ENCODE measurements at places on chromosomes 3 and 15.

DNA sequence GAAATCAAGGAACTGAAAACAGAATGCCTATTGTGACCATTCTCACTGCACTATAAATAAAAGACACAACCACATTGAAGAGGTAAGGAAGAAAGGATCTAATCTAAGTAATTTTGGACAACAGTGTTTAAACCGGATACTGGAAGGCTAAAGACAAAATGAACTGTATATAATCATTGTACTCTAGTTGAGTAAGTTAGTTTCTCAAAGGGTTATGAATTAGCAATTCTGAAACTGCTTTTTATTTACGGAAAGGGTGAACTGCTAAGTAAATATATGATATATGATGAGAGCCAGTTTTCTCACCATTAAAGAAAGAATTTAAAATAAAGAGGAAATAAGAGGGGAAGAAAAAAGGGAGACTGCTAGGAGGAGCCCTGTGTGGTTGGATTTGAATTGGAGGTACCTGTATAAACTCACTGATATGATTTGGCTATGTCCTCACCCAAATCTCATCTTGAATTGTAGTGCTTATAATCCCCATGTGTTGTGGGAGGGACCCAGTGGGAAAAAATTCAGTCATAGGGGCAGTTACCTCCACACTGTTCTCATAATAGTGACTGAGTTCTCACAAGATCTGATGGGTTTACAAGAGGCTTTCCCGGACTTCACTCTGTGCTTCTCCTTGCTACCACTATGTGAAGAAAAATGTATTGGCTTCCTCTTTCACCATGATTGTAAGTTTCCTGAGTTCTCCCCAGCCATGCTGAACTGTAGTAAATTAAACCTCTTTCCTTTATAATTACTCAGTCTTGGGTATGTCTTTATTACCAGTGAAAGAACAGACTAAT is 607.7 kb downstream of the PYDC2 start:
- no peaks in the 10 kb centered on the region for H3K4me1 ChIP-seq
- no peak overlapping the region for H3K27ac ChIP-seq
- no peaks in the 10 kb centered on the region for H3K27me3 ChIP-seq
- H3K4me3 ChIP-seq, result no peak overlapping the region
- no peaks in the 10 kb centered on the region for H3K36me3 ChIP-seq
- DNase-seq, result no peak

GRCh38 chr15:60745469-60746061 is 266.6 kb upstream of the ICE2 start:
- DNase-seq, result no peak
- H3K27me3 ChIP-seq, result no peaks in the 10 kb centered on the region
- no peaks in the 10 kb centered on the region for H3K4me1 ChIP-seq
- no peak overlapping the region for H3K4me3 ChIP-seq

DNA sequence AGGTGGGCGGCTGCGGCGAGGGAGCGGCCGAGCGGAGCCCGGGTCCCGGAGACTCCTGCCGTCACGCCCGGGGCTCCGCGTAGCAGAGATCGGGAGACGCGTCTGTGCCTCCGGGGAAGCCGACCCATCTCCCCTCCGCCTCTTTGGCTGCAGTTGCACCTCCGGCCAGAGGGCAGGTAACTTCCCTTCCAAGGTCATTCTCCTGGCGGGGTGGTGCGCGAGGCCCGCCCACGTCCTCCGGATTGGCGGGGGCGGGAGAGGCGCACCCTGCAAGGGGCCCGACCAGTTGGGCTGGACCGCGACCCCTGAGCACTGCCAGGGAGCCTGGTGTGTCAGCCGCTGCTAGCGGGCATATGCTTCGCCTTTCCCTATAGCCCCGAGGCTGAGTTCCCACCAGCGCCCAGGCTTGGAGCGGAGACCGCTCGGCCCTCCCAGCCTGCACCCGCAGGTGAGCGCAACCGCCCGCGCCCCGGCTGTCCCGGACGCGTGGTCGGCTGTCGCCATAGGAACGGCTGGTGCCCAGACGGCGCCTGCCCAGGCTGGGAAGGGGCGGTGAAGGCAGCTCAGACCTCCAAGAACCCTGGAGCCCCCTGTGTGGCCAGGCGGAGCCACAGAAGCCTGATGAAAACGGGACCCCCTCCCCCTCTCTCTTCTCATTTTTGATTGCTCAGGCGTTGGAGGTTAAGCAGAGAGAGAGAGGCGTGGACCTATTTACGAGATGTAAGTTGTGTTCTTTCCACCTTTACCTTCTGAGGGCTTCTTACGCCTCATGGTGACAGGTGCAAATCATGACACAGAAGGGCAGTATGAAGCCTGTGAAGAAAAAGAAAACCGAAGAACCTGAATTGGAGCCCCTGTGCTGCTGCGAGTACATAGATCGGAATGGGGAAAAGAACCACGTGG is 453 bp downstream of the ZDHHC23 start:
- H3K27me3 ChIP-seq, result peaks cover 37% of the 10 kb centered on the region
- no peaks in the 10 kb centered on the region for H3K36me3 ChIP-seq
- no peaks in the 10 kb centered on the region for H3K4me1 ChIP-seq
- no peak overlapping the region for H3K27ac ChIP-seq

DNA sequence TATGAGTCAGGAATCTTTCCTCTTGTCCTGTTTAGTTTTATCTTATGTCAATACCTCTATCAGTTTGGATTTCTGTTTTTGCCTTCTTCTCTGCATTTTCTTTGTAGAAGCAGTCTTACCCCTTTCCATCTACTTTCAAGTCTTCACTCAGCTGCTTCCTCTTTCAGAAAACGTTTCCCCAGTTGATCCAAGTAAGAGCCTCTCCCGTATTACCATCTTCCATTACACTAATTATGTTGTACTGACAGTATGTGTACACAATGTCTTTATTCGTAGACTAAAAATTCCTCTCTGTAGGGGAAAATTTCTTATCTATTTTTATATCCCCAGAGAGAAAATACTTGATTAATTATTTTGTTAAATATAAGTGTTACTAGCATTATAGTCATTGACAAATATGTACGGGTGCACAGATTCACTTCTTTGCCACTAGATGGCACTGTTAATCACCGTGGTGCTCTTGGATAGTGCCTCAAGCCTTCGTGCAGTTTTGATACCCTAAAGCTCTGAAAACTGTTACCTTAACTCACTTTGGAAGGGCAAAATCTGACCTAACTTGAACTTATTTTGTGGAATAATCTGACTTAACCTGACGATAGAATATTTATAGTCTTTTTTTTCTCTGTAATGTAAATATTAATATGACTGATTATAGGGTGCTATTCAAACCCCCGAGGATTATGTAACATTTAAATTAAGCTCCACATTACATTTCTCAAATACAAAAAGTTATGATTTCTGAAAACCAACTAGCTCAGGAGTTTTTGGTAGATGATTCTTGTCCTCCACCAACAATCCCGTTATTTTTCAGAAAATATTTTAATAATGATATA is 74.2 kb upstream of the POU1F1 start:
- H3K27me3 ChIP-seq, result no peaks in the 10 kb centered on the region
- no peak overlapping the region for H3K27ac ChIP-seq
- no peaks in the 10 kb centered on the region for H3K36me3 ChIP-seq
- DNase-seq, result no peak
- no peak overlapping the region for H3K4me3 ChIP-seq
- no peaks in the 10 kb centered on the region for H3K4me1 ChIP-seq

- no peak for DNase-seq
- H3K27me3 ChIP-seq, result no peaks in the 10 kb centered on the region
- H3K36me3 ChIP-seq, result no peaks in the 10 kb centered on the region
- no peak overlapping the region for H3K27ac ChIP-seq
Observed at GRCh38 chr3:98556164-98557130, 24.7 kb downstream of the GPR15 start.

GRCh38 chr3:57820479-57820878 is 64.4 kb downstream of the SLMAP start:
- H3K36me3 ChIP-seq, result no peaks in the 10 kb centered on the region
- H3K27ac ChIP-seq, result no peak overlapping the region
- peaks cover 9% of the 10 kb centered on the region for H3K4me1 ChIP-seq

GRCh38 chr15:51093839-51094605 is 684 bp downstream of the TNFAIP8L3 start:
- H3K27me3 ChIP-seq, result peaks cover 91% of the 10 kb centered on the region
- peak; percentile 78 for DNase-seq
- peaks cover 3% of the 10 kb centered on the region for H3K4me1 ChIP-seq
- H3K4me3 ChIP-seq, result peak overlapping the region; percentile 71
- no peak overlapping the region for H3K27ac ChIP-seq
- H3K36me3 ChIP-seq, result no peaks in the 10 kb centered on the region

DNA sequence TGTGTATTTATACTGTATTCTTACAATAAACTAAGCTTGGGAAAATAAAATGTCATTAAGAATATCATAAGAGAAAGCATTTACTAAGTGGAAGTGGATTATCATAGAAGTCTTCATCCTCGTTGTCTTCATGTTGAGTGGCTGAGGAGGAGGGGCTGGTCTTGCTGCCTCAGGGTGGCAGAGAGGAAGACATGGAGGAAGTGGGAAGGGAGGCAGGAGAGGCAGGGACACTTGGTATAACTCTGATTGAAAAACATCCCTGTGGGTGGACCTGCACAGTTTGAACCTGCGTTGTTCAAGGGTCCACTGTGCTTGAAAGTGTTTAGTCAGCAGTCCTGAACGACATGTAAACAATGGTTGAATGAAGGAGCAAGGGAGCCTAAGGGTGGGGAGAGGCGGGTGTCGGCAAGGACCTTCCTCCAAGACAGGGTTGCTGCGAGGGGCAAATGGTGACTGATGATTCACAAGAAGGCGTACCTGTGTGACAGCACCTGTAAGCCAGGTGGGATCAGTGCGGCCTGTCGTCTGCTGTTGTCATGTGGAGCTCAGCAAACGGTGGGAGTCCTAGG is 103.8 kb upstream of the KLF13 start:
- H3K4me3 ChIP-seq, result no peak overlapping the region
- H3K27me3 ChIP-seq, result peaks cover 73% of the 10 kb centered on the region
- H3K36me3 ChIP-seq, result no peaks in the 10 kb centered on the region
- DNase-seq, result no peak
- no peak overlapping the region for H3K27ac ChIP-seq

GRCh38 chr3:40828741-40829415 is 304.1 kb downstream of the ZNF621 start:
- DNase-seq, result no peak
- no peak overlapping the region for H3K27ac ChIP-seq
- no peak overlapping the region for H3K4me3 ChIP-seq

GRCh38 chr15:65395567-65396202 is 17.9 kb upstream of the IGDCC3 start:
- no peak overlapping the region for H3K27ac ChIP-seq
- peaks cover 59% of the 10 kb centered on the region for H3K36me3 ChIP-seq
- no peak overlapping the region for H3K4me3 ChIP-seq
- no peaks in the 10 kb centered on the region for H3K27me3 ChIP-seq

GRCh38 chr3:155704771-155705559 is 39.9 kb downstream of the PLCH1 start:
- no peak for DNase-seq
- H3K4me1 ChIP-seq, result peaks cover 18% of the 10 kb centered on the region
- H3K4me3 ChIP-seq, result no peak overlapping the region
- peak overlapping the region; percentile 70 for H3K27ac ChIP-seq
- no peaks in the 10 kb centered on the region for H3K27me3 ChIP-seq

GRCh38 chr3:188068342-188068741 is 85.6 kb upstream of the LPP start:
- no peaks in the 10 kb centered on the region for H3K27me3 ChIP-seq
- peaks cover 5% of the 10 kb centered on the region for H3K4me1 ChIP-seq
- H3K4me3 ChIP-seq, result no peak overlapping the region
- H3K36me3 ChIP-seq, result no peaks in the 10 kb centered on the region

- no peaks in the 10 kb centered on the region for H3K4me1 ChIP-seq
- no peak overlapping the region for H3K4me3 ChIP-seq
- no peaks in the 10 kb centered on the region for H3K27me3 ChIP-seq
- H3K27ac ChIP-seq, result no peak overlapping the region
- DNase-seq, result no peak
- no peaks in the 10 kb centered on the region for H3K36me3 ChIP-seq
Observed at GRCh38 chr3:130048726-130049125, 32.9 kb upstream of the ALG1L2 start.

DNA sequence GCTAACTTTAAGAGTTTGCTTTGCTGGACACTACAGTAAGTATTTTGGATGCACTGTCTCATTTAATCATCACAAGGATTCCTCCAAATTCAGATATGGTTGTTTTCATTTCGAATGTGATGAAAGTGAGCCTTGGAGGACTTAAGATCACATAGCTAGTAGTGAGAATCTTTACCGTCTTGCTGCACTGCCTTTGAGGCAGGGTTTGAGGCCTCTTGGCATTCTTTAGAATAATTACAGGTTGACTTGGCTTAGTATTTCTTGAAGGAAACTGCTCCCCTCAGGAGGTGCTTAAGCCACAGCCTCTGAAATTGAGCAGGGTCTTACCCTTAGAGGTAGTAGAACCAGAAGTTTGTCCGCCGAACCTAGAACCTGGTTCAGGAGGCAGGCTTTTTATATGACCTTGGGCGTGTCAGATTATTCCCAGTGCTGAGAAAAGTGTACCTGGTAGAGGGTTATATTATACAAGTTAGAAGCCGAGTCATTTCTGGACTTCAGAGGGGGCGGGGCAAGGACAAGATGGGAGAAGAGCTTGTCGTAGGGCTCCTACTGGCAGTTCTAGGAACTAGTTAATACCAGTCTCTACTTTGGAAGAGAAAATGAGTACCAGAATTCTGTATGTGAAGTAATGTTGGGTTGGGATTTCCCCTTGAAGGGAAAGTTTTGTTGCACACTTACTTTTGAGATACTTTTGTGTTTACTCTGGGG is 1.1 kb downstream of the TFG start:
- peaks cover 22% of the 10 kb centered on the region for H3K27me3 ChIP-seq
- H3K4me3 ChIP-seq, result peak overlapping the region; percentile 89
- H3K36me3 ChIP-seq, result peaks cover 20% of the 10 kb centered on the region
- peaks cover 6% of the 10 kb centered on the region for H3K4me1 ChIP-seq

GRCh38 chr3:196989721-196990262 is 21.2 kb upstream of the PIGZ start:
- H3K4me1 ChIP-seq, result no peaks in the 10 kb centered on the region
- DNase-seq, result peak; percentile 46
- no peaks in the 10 kb centered on the region for H3K36me3 ChIP-seq
- no peaks in the 10 kb centered on the region for H3K27me3 ChIP-seq

DNA sequence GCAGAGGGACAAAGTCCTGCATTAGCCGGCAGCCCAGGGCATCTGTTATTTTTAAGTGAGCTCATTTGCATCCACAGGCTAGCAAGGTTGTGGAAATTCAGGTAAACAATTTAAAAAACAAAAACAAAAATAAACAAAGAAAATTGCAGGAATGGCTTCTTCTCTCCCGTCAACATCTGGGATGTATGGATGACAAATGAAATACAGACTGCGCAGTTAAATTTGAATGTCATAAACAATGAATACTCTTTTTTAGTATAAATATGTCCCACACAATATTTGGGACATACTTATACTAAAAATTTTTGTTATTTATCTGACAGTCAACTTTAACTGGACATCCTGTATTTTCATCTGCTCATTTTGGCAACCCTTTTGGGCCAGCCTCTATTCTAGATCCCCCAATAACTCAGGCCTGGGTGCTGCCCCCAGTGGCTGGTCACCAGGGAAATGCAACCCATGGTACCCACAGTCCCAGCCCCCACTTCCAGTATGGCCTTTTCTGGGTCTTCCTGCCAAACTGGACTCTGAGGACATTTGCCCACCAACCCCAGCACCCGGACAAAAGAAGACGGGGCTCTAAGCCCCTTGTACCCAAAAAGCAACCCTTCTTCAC is 12.7 kb downstream of the GRM2 start:
- H3K27me3 ChIP-seq, result no peaks in the 10 kb centered on the region
- no peak overlapping the region for H3K4me3 ChIP-seq
- peaks cover 10% of the 10 kb centered on the region for H3K36me3 ChIP-seq
- no peak overlapping the region for H3K27ac ChIP-seq

- H3K27me3 ChIP-seq, result no peaks in the 10 kb centered on the region
- DNase-seq, result no peak
- H3K4me1 ChIP-seq, result no peaks in the 10 kb centered on the region
- no peak overlapping the region for H3K4me3 ChIP-seq
- no peak overlapping the region for H3K27ac ChIP-seq
Observed at GRCh38 chr3:141881702-141882101, 5.3 kb downstream of the ATP1B3 start.

- no peak overlapping the region for H3K4me3 ChIP-seq
- H3K27ac ChIP-seq, result no peak overlapping the region
- H3K27me3 ChIP-seq, result no peaks in the 10 kb centered on the region
Observed at GRCh38 chr3:174862101-174862500, 3.0 kb downstream of the NAALADL2 start.

Measured in endodermal cell (in vitro differentiated cells).